ENCODE measurements at places on chromosomes 6 and 20.

DNA sequence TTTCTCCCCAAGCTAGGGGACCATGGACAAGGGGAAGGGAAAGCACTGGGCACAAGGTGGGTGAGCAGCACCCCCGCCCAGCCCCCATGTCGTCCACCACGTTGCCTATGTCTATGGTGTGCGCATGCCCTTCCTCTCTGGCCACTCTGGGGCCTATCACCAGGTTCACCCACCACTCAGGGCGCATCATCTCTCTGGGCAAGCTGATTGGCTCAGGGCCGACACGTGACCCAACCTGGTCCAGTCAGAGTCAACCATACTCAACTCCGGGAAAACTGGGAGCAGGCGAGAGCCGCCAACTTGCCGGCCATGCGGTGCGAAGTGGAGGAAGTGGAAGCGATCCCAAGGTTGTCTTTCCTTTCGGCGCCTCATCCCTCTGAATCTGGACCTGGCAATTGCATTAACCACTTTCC lies 25.9 kb downstream of the ACSS1 start:
- H3K27ac ChIP-seq, result no peak overlapping the region
- H3K27me3 ChIP-seq, result no peaks in the 10 kb centered on the region
- H3K4me1 ChIP-seq, result peaks cover 15% of the 10 kb centered on the region
- peaks cover 5% of the 10 kb centered on the region for H3K36me3 ChIP-seq
- DNase-seq, result no peak

GRCh38 chr6:168139121-168139520 lies 60.1 kb upstream of the FRMD1 start:
- H3K4me1 ChIP-seq, result no peaks in the 10 kb centered on the region
- H3K36me3 ChIP-seq, result no peaks in the 10 kb centered on the region
- peaks cover 18% of the 10 kb centered on the region for H3K27me3 ChIP-seq
- no peak for DNase-seq
- no peak overlapping the region for H3K4me3 ChIP-seq
- no peak overlapping the region for H3K27ac ChIP-seq

DNA sequence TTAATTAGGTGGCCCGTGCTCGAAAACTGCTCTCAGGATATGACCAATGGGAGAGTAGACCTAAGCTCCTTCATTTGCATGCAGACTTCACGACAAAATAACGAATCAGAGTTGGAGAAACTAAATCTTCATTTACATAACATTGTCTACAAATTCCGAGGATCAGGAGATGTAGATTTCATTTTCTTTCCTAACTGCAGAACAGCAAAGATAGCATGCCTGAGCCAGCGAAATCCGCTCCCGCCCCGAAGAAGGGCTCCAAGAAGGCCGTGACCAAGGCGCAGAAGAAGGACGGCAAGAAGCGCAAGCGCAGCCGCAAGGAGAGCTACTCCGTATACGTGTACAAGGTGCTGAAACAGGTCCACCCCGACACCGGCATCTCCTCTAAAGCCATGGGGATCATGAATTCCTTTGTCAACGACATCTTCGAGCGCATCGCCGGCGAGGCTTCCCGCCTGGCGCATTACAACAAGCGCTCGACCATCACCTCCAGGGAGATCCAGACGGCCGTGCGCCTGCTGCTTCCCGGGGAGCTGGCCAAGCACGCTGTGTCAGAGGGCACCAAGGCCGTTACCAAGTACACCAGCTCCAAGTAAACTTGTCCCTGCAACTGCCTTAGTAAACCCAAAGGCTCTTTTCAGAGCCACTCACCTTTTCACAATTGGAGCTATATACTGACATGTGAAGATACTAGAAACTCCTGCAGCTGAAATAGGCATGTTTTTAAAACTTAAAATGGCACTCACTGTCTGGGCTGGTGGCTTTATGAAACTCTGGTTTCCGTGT lies 96.5 kb downstream of the HFE start:
- no peaks in the 10 kb centered on the region for H3K27me3 ChIP-seq
- H3K4me3 ChIP-seq, result peak overlapping the region; percentile 86
- H3K4me1 ChIP-seq, result peaks cover 58% of the 10 kb centered on the region
- peak overlapping the region; percentile 97 for H3K27ac ChIP-seq

DNA sequence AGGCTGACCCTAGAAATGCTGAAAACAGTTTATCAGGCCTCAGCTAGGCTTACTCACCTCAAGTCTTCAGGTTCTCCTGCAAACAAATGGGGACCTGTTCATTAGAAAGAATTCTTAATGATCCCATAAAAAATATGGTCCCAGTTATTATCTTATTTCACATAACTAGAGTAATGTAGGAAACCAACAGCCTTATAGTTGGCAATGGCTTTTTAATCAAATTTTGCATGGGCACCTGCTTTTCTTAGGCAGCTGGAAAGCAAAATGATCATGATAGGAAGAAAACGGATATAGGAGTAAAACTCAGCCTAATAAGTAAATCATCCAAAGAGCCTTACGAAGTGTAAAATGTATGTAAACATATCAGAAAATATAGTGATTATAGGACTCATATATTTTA lies 1.3 kb downstream of the NRSN1 start:
- DNase-seq, result no peak
- no peaks in the 10 kb centered on the region for H3K36me3 ChIP-seq

- H3K27me3 ChIP-seq, result no peaks in the 10 kb centered on the region
- H3K4me3 ChIP-seq, result no peak overlapping the region
- peak; percentile 31 for DNase-seq
These were observed 6.8 kb upstream of the USP49 start for GRCh38 chr6:41901882-41902519.

DNA sequence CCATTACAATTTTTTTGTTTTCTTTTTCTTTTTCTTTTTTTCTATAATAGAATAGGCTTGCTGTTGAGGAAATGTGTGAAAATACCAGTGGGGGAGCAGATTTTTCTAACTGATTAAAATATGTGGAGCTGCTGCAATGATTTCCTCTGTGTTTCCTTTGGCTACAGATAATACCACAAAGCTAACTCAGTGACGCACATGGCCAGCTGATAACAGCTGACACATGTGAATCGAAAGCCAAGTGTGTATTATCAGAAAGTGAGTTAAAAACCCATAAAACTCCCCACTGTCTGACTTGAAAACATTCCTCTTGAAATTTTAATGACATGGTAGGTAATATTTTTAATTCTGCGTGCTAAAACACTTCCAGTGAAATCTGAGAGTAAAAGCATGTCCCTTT lies 70.8 kb upstream of the AHI1 start:
- peak; percentile 51 for DNase-seq
- peaks cover 26% of the 10 kb centered on the region for H3K36me3 ChIP-seq
- H3K27ac ChIP-seq, result peak overlapping the region; percentile 93
- peak overlapping the region; percentile 3 for H3K4me3 ChIP-seq
- peaks cover 64% of the 10 kb centered on the region for H3K4me1 ChIP-seq
- H3K27me3 ChIP-seq, result no peaks in the 10 kb centered on the region

DNA sequence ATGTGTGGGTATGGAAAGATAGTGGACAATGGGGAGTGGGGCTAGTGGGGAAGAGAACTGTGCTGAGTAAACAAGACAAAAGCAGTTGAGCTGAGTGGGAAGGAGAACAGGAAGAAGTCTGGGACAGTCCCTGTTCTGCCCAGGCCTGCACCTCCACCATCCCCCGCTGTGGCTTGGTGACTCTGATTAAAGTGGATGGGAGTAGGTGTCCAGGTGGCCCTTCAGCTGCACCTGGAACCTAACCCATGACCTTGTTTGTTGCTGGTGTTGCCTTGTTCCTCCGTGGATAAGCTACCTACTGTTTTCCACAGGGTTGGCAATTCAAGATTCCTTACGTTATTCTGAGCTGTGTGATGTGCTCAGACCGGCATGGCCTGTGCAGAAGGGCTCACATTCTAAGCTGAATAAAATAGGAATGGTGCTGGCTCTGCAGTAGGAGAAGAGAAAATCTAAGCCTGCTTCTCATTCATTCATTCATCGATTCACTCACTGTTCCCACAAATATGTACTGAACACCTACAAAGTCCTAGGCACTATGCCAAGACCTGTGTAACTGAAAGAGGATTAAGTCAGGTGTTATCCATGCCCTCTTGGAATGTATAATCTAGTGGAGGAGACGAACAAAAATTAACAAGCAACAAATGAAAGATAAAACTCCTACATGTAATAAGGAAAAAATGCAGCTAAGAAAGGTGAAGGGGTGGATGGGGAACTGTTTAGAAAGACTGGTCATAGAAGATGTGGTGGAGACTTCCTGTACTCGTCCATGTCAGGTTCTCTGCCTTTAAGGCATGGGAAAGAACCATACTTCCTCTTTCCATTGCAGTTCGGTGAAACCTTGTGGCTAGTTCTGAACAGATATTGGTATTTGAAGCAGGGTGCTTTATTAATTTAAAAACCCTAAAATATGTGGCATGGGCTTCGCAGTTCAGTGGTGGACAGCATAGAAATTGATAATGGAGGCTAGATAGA lies 10.1 kb upstream of the CALHM6 start:
- peaks cover 44% of the 10 kb centered on the region for H3K4me1 ChIP-seq
- peak overlapping the region; percentile 3 for H3K4me3 ChIP-seq
- DNase-seq, result no peak

DNA sequence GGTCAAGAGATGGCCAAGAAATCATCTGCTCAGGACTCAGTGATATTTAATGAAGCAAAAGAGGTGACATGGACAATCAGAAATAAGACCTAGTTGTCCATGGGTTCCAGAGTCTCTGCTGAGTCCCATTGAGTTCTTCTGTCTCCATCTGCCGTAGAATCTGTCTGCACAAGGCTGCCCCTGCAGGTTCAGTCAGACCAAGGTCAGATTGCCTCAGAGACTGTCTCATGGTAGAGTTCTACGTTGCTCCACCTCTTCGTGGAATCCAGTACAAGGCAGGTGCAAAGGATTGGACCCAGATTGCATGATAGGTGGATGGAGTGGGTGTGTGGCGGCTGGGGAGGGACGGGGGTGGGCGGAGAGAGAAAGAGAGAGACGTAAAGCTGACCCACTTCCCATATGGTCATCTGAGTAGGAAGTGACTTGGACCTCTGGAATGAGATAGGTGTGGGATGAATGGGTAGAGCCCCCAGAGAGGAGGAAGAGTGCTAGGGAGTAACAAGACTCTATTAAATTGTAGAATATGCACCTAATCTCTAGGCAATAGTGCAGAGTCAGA lies 75.3 kb downstream of the SOBP start:
- H3K4me1 ChIP-seq, result no peaks in the 10 kb centered on the region
- no peak overlapping the region for H3K27ac ChIP-seq
- no peaks in the 10 kb centered on the region for H3K36me3 ChIP-seq
- H3K4me3 ChIP-seq, result no peak overlapping the region
- DNase-seq, result no peak
- H3K27me3 ChIP-seq, result peaks cover 3% of the 10 kb centered on the region

DNA sequence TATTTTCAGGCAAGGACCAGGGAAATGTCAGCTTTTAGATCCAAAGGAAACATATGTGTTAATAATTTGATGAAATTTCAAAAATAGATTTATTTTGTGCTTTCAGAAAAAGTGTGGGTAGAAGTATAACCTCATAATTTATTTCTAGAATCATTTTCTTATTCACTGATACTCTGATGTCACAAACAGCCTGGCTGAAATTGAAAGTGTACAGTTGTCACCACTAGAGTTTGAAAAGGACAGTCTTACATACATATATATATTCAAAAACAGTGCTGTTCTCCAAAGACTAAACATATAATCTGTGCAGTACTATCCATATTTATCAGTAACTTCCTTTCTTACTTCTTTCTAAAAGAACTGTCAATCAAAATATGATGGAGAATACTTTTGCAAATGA lies 254.4 kb upstream of the KCNQ5 start:
- no peaks in the 10 kb centered on the region for H3K4me1 ChIP-seq
- no peak overlapping the region for H3K27ac ChIP-seq
- no peak for DNase-seq
- H3K4me3 ChIP-seq, result no peak overlapping the region

- no peaks in the 10 kb centered on the region for H3K27me3 ChIP-seq
- H3K4me1 ChIP-seq, result no peaks in the 10 kb centered on the region
- no peak overlapping the region for H3K4me3 ChIP-seq
These were observed 39.0 kb downstream of the MYT1 start for GRCh38 chr20:64203037-64203777.

- no peaks in the 10 kb centered on the region for H3K4me1 ChIP-seq
- DNase-seq, result no peak
These were observed 33.1 kb upstream of the CHRNA4 start for GRCh38 chr20:63394069-63394919.

- H3K27ac ChIP-seq, result peak overlapping the region; percentile 95
- DNase-seq, result peak; percentile 67
- H3K36me3 ChIP-seq, result peaks cover 76% of the 10 kb centered on the region
- peaks cover 72% of the 10 kb centered on the region for H3K4me1 ChIP-seq
- H3K27me3 ChIP-seq, result no peaks in the 10 kb centered on the region
- H3K4me3 ChIP-seq, result peak overlapping the region; percentile 73
These were observed 12.8 kb downstream of the STK4 start for GRCh38 chr20:44979090-44979621.

- H3K27me3 ChIP-seq, result no peaks in the 10 kb centered on the region
- peaks cover 4% of the 10 kb centered on the region for H3K36me3 ChIP-seq
- no peak overlapping the region for H3K4me3 ChIP-seq
- peak overlapping the region; percentile 49 for H3K27ac ChIP-seq
- DNase-seq, result no peak
These were observed 524.6 kb upstream of the JARID2 start for GRCh38 chr6:14721103-14721758.

GRCh38 chr6:31476515-31477139 lies 21.3 kb upstream of the MICB start:
- no peaks in the 10 kb centered on the region for H3K27me3 ChIP-seq
- H3K36me3 ChIP-seq, result peaks cover 9% of the 10 kb centered on the region
- DNase-seq, result no peak
- peaks cover 21% of the 10 kb centered on the region for H3K4me1 ChIP-seq
- H3K4me3 ChIP-seq, result no peak overlapping the region

- DNase-seq, result no peak
- H3K27me3 ChIP-seq, result no peaks in the 10 kb centered on the region
- no peak overlapping the region for H3K4me3 ChIP-seq
- H3K27ac ChIP-seq, result no peak overlapping the region
These were observed 570.9 kb downstream of the EPHA7 start for GRCh38 chr6:92848459-92848858.

GRCh38 chr20:17358854-17359253 lies 132.0 kb downstream of the PCSK2 start:
- no peak overlapping the region for H3K4me3 ChIP-seq
- DNase-seq, result no peak
- H3K4me1 ChIP-seq, result no peaks in the 10 kb centered on the region
- no peaks in the 10 kb centered on the region for H3K36me3 ChIP-seq

- no peak overlapping the region for H3K4me3 ChIP-seq
- no peak for DNase-seq
- peaks cover 6% of the 10 kb centered on the region for H3K27me3 ChIP-seq
- no peaks in the 10 kb centered on the region for H3K4me1 ChIP-seq
These were observed 29.0 kb upstream of the GRM4 start for GRCh38 chr6:34174846-34175399.

DNA sequence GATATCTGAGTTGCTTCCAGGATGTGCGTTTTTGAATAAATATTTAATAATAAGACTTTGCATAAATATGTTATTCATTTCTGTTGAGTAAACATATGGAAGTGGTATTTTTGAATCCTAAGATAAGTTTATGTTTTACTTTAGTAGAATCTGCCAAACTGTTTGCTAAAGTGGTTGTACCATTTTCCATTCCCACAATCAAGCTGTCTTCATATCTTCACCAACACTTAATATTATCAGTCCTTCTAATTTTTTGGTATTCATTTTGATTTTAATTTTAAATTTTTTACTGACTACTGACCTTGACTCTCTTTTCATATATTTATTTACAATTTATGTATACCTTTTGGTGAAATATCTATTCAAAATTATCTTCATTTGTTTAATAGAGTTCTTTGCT lies 293.9 kb upstream of the PTCHD4 start:
- no peaks in the 10 kb centered on the region for H3K36me3 ChIP-seq
- no peak for DNase-seq
- no peak overlapping the region for H3K27ac ChIP-seq
- H3K27me3 ChIP-seq, result no peaks in the 10 kb centered on the region
- no peaks in the 10 kb centered on the region for H3K4me1 ChIP-seq
- H3K4me3 ChIP-seq, result no peak overlapping the region

GRCh38 chr6:13613029-13613594 lies 2.0 kb upstream of the NOL7 start:
- no peak overlapping the region for H3K27ac ChIP-seq
- H3K27me3 ChIP-seq, result no peaks in the 10 kb centered on the region
- peaks cover 54% of the 10 kb centered on the region for H3K4me1 ChIP-seq

All from activated T-helper 1 cell treated with anti-CD3 and anti-CD28 coated beads, Interleukin-12 subunit alpha, Interleukin-12 subunit beta, Interleukin-2, Interleukin-4 antibody, amounts not matched to agents 30 ng/mL and 10 ng/mL and 1 ng/mL, durations not matched to agents 14 hours and 24 hours and 36 hours (primary cell).